Right cardiac atrium (tissue), 5 donors: ENCODE measurements at places on chromosomes 5 and 9.

DNA sequence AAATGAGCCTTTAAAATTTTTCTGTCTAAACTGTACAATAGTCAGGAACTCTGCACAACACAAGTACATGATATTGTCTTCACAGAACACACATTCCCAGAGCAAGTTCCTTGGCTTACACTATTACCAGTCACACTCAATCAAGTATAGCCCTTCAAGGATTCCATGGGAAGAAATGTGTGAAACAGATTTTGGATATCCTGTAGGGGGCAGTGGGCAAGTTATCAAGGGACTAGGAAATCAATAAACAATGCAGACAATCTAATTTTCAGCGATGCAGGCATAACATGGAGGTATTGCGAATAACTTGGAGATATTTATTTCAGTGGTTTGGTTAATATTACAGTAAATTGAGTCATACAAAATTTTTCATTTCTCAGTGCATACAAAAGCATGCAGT lies 1171.5 kb upstream of the NUDT12 start:
- DNase-seq = no peak

- DNase-seq = no peak
Observed at GRCh38 chr9:9791611-9792010, 821.2 kb downstream of the PTPRD start.

DNA sequence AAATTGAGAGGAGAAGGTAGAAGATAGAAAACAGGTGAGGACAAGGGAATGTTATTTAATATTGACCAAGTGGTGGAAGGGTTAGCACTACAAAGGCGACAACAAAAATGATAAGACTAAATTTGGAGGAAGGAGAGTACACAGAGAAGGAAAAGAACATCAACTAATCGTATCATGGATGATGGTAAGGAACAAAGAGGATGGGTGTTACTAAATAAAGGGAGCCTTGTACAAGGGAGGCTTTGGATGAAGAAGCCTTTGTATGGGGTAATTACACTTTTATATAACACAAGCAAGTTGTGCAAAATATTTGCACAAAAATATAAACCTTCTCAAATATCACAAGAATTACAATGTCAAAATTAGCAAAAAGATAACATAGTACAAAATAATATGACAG lies 125.7 kb downstream of the ZNF608 start:
- DNase-seq = no peak

GRCh38 chr9:15423231-15423985 lies 732 bp downstream of the SNAPC3 start:
- DNase-seq = no peak

DNA sequence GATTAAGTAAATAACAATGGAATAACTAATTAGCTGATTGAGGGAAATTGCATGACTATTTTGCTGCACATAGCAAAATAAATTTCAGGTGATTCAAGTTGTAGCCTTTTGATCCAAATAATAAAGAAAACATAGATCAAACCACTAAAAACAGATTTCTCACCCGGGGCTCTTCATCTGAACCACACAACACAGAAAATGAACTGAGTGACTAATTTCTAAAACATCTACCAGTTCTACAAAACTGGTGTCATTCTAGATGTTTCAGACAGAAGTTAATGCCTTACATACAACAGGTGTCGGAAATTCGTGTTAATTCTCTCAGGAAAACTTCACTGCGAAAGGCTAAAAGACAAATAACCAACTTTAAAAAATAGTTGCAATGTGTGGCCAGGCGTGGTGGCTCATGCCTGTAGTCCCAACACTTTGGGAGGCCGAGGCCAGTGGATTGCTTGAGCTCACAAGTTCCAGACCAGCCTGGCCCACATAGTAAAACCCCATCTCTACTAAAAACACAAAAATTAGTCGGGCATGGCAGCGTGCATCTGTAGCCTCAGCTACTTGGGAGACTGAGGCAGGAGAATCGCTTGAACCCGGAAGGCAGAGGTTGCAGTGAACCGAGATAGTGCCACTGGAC lies 6.9 kb downstream of the PROP1 start:
- no peak for DNase-seq

DNA sequence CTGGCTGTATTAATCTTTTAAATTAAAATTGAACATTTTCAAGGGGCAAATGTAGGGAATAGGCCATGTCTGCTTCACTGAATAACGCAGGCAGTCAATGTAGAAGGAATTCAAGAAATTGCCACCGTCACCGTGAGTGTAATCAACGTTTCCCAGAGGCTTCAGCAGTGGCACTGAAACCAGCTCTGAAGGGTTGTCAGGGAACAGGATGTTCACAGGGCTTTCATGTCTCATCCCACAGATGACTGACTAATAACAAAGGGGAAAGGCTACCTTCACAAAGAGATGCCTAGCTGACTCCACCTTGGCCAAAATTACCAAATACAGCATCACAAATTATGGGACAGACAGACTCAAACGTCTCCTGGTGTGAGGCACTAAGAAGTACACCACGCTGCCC lies 70.4 kb upstream of the SIMC1 start:
- DNase-seq = no peak

DNA sequence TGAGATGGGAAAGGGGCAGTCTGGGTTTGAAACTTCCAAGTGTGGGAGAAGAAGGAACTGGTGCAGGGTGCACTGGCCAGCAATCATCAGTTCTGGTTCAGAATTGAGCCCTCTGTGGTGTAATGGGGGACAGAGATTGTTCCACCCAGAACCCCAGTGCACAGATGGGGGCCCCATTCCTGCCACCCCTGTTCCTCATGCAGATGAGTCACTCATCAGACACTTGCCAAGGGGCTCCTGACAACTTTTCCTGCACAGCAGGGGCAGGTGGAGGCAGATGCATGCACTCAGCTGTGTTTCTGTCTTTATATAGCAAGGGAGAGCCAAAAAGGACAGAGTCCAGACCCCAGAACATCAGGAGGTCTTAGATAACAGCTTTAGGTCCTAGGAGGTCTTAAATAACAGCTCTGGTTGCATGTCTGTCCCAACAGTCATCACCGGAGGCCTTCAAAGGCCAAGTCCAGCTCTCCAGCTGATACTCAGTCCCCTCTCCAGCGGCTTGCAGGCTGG lies 252.9 kb downstream of the HSPA4 start:
- no peak for DNase-seq

- no peak for DNase-seq
Observed at GRCh38 chr9:108691614-108692013, 164.2 kb downstream of the ACTL7B start.

- DNase-seq = no peak
Observed at GRCh38 chr5:148776780-148777179, 49.6 kb upstream of the ADRB2 start.

GRCh38 chr5:130159968-130160367 lies 255.7 kb downstream of the CHSY3 start:
- DNase-seq = no peak

GRCh38 chr5:153043886-153044285 lies 446.6 kb upstream of the GRIA1 start:
- DNase-seq = no peak

GRCh38 chr5:159103086-159103485 lies 3.4 kb upstream of the EBF1 start:
- no peak for DNase-seq

GRCh38 chr9:37625036-37625757 lies 25.6 kb upstream of the FRMPD1 start:
- DNase-seq = no peak

DNA sequence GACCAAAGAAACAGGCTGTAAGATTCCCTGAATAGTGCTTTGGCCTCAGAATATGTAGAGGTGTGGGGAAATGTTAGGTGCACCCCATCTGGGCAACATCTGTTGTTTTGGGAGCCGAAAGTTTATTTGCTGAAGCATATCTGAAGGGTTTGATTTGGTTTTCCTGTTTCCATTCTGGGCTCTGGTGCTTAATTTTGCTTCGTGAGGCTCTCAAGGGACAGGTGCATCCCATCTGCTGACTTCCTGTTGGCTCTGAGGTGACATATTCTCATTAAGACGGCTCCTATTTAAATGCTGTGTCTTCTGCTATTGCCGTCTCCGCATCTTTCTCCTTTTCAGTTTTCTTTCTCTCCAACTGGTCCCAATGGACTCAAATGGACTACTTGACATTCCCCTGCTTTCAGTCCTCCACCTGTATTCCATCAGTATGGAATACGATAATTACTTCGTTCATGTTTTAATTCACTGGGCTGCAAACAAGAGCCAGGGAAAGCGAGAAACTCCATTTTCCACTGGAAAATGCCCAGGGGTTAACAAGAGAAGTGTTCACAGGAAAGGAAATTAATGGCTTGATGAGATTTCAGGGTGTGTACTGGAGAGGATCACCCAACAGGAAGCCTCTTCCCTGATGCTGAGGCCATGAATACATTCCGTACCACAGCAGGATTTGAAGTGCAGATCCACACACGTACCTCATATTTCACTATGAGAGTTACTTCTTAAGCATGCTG lies 104.0 kb downstream of the MTX3 start:
- DNase-seq = no peak

DNA sequence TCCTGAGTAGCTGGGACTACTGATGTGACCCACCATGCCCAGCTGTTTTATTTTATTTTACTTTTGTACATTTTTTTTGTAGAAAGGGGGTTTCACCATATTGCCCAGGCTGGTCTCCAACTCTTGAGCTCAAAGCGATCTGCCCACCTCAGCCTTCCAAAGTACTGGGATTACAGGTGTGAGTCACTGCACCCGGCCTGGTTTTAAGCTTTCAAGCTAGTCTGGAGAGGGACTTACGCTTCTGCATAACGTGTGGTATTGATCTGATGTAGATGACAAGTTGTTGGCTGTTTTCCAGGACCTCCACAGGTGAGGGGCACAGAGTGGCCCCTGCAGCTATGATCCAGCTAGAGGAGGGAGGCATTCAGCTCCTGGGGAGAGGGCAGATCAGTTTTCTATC lies 6.8 kb upstream of the CCL21 start:
- no peak for DNase-seq

- DNase-seq = no peak
Observed at GRCh38 chr5:143361438-143361837, 42.0 kb downstream of the NR3C1 start.

DNA sequence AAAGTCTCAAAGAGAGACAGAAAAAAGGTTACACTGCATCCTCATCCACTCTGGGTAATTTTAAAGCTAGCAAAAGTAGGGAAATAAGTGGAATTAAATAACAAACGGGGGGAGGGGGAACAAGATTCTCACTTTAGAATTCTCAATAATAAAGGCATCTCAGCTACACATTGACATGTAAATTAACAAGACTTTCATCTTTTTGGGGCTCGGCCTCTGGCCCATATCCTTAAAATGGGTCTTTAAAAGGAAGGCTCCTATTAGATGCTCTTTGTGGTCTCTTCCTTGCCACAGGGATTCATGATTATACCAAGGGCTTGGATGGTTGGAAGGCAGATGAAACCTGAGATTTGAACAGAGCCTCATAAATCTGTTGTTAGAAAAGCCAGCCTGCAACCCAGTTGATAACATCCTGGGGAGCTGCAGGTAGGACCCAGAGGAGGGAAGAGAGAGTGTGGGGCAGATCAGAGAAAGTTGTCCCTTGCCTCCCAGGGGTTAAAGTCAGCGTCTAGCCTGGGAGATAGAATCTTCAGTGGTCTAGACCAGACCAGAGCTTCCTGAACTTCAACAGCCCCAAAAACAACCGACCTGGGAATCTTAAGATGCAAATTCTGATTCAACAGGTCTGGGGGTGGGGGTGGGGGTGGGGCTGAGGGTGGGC lies 135.9 kb downstream of the GCNT1 start:
- no peak for DNase-seq

DNA sequence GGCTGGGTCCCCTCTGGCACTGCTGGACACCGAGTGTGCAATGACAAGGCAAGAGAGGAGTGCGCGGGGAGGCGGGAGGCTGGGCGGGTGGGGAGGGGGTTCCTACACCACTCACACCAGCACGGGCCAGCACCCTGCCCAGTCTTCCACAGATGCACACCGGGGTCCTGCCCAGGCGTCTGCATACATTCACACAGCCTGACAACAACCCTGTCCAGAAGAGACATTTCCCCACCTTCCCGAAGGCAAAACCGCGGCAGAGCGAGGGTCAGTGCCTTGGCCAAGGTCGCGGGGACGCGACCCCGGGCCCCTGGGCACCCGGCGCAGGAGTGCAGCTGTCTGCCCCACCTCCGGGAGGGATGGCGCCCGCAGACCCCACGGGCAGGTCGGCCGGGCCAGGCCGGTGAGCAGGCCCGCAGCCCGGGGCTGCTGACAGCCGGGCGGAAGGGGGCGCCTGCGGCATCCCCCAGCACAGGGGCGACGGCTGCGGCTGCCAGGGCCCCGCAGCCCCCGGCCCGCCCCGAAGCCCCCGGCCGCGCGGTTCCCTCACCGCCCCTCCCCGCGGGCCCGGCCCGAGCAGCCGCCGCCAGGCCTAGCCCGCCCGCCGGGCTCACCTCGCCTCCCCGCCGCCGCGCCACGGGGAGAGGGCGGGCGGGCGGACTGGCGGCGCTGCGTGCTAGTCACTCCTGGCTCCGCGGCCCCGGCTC lies 496 bp downstream of the MAPK9 start:
- DNase-seq = peak; percentile 34

GRCh38 chr5:57841676-57842363 lies 359.2 kb upstream of the ACTBL2 start:
- no peak for DNase-seq

DNA sequence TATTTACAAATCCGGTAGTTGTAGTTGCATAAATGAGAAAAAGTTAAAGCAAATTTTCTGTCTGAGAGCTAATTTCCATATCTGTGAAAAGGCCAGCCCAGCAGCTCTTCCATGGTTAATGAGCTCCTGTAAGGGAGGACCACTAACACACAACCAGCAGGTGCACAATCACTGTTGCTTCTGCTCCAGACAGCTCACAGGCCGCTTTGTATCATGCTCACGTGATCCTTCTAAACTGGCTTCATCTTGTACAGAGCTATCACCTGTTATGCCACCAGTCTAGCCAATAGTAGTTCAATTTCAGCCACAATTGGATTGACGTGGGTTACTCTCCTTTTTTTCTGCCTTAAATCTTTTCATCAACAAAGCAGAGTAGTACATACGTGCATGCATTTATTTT lies 38.3 kb upstream of the FBXL17 start:
- no peak for DNase-seq

GRCh38 chr5:150305557-150305956 lies 2.9 kb upstream of the ARSI start:
- no peak for DNase-seq

GRCh38 chr5:168447808-168448207 lies 38.5 kb upstream of the RARS1 start:
- no peak for DNase-seq
